Activated CD4-positive, alpha-beta T cell treated with anti-CD3 and anti-CD28 coated beads, Interleukin-2, amount 50 U/mL, for 4 hours (primary cell): ENCODE measurements at places on chromosomes 6 and 20.

- DNase-seq: no peak
Measured at GRCh38 chr20:36273414-36274180, 32.5 kb upstream of the DLGAP4 start.

DNA sequence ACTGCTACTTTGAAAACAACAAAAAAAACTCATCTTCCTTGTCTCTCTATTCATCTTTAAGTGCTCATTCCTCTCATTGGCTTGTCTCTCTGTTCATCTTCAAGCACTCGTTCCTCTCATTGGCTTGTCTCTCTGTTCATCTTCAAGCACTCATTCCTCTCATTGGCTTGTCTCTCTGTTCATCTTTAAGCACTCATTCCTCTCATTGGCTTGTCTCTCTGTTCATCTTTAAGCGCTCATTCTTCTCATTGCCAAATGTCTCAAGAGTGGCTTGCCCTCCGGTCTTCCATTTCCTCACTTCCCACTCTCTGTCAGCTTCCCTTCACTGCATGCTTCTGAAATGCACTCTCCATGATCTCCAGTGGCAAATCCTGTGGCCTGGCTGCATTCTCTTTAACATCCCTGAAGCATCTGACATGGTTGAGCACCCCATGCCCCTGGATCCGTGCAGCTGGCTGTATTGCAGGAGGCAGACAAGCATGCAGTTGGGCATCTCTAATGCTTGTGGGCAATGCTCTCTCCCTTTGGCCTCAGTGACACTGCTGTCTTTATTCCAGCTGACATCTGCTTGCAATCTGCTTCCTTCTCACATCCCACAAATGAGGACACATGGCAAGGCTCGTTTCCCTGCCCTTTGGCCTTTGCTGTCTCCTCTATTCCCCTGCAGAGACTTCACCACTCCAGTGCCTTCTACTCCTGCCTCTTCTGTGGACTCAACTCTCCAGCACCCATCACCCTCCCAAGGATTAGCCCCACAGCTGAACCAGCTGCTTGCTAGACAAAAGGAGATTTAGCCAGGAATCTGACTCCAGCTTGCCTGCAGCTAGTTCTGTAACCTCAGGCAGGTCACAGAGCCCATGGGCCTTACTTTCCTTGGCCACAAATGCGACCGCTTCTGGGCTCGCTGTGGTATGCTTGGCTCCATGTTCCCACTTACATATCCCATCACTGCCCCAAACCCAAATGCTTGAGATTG, 143.2 kb upstream of the SNX9 start:
- DNase-seq: no peak

DNA sequence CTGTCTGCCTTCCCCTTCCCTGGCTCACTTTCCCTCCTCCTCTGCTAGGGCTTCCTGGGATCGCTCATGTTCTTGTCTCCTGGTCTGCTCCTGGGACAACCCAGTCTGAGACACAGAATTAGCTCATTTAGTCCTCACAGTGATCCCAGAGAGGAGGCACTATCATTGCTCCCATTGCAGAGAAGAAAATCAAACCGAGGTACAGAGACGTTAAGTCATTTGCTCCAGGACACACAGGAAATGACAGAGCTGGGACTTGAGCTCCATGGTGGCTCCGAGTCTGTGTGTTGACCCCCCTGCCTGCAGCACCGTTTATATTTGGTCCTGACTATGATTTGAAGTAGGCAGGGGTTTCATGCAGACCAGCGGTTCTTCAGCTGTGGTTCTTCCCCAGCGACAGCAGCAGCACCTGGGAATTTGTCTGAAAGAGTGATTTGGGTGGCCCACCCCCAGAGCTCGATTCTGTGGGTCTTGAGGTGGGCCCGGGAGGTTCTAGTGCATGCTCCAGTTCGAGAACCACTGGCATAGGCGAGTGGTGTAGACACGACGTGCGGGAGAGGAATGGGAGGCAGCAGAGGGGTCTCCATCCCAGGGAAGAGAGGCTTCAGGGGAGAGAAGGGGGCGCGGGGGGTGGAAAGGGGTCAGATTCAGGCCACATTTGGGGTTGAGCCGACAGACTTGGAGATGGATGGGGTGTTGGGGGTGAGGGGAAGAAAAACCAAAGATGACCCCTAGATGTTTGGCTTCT, 24.7 kb downstream of the PCK1 start:
- no peak for DNase-seq

DNA sequence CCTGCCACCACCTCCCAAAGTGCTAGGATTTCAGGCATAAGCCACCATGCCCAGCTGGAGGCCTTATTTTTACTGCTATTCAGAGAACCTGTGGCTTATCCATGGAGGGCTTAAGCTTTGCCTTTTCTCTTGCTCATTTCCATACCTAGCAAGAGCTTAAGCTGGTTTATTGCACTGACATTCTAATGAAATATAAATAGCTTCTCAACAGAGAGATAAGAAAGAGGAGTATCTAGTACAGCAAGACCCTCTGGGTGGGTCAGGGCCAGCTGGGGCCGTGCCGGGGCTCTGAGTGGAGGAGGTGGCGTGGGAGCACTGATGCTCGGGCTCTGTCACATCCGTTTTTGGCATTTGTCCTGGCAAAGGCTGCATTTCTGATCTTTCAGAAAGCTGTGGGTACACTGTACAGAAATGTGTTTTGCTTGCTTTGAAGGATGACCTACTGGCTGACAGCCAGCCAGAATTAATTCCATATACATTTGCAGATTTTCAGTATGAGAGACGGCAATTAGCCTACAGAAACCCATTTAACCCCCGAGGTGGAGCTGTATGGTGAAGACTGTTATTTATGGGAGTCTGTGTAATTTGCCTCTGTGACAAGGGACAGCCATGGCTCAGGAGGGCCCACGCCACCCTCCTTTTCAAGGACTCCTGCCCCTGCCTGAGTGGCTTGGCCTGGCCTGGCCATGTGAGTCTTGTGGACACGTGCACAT, 181.6 kb upstream of the AKAP12 start:
- no peak for DNase-seq

GRCh38 chr6:121608270-121608669, 172.8 kb downstream of the GJA1 start:
- no peak for DNase-seq
